Mucosa of descending colon (tissue), 3 donors: ENCODE measurements at places on chromosomes 3 and 15. TPM values are rescaled to one million over a fixed set of nuclear protein-coding genes. Genes with fewer than 3 reads are reported as not detected.

- no peak for DNase-seq
These were observed 50.2 kb upstream of the GMNC start for GRCh38 chr3:190912736-190913135.

DNA sequence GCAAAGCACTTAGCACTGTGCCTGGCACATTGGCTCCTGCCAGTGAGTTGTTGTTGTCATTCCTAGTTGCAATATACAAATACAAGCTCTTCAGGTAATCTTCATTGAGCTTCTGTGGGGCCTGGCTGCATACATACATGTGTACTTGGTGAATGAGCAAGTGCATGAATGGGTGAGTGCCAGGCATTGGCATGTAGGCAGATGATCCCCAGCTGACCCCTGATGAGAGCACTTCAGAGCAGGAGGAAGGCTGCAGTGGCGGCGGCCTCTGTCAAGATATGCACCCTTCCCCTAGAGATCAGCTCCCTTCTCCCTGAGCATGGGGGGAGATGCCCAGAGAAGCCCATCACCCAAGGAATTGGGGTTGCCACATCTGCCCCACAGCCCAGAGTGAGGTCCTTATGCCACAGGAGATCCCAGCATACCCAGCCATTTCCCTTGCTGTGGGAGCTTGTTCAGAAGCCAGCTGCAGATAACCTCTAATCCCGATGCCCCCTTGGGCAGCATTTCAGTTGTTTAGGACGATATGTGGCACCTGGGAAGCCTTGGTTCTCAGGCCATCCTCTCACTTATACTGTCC lies 8.8 kb downstream of the CACNA2D3 start:
- DNase-seq = no peak

DNA sequence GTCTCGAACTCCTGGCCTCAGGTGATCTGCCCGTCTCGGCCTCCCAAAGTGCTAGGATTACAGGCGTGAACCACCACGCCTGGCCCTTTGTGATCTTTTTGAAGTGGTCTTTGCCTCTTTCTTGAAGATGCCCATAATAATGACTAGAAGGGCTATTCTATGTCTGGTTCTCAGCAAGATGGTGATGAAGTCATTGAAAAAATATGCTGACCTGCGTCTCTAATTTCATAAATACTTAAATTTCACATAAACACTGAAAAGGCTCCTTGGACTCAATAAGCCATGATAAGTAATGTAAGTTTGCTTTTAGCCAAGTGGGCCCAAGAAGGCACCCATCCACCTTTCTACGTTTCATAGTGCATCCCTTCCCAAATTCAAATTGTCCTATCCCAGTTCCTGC lies 775 bp upstream of the MAPK6 start:
- DNase-seq = no peak

DNA sequence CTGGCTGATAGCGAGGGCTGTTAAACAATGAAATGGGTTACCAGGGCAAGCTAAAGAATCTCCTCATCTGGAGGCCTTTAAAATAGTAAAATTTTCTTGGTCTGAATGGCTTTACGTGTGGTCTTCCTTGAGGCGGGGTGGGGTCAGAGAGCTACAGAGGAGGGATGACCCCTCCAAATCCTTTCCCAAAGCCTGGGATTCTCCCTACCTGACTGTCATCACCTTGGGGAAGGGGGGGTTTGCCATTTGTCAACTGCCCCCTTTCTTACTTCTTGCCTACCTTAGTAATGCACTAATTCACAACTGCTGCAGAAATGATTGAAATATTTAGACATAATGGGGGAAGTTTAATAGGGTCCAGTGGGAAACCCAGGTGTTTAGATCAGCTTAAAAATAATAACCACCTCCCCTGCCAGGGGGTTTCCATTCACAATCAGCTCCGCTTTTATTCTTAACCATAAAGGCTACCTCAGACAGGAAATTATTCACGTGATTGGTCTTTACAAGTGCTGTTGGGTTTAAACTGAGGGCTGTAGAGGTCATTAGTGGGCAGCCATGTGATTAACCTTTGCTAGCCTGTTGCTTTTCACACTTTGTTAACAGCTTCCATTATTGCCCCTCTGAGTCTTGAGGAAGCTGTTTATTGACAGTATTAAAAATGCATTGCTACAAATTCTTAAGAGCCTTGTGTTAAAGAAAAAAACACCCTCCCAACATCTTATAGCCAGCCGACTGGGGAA lies 276.5 kb upstream of the ATP11B start:
- DNase-seq = no peak

DNA sequence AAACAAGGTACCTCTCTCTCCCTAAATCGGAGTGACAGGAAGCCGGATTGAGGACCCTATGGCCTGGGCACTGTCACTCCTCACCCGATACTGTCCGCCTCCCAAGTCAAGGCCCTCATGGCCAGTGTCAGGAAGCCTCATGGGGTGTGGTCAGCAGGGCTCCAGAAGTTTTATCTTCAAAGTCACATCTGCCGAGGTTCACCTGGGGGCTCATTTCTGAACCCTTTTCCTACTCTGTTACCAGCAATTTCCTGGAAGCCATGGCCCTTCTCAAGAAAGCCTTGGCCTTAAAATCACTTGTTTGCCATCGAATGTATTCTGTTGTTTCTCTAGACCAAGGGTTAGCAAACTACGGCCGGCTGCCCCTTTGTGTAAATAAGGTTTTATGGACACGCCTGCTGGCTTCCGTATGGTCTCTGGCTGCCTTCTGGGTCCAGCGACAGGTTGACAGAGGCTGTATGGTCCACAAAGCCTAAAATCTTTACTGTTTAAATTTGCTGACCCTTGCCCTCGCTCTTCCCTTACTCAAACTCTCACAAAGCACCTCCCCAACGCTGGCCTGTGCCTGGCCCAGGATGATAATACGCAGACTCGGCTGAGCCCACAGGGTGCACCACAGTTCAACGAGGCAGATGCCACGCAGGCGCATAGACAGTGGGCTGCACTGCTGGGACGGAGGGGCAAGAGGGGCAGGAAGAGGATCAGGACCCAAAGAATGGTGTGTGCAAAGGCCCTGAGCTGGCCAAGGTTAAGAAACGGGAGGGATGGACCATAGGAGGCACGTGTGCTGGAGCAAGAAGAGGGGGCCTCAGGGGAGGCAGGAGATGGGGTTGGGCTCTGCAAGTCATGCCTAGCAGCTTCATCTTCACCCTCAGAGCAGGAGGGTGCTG lies 24.7 kb upstream of the DUSP7 start:
- DNase-seq = peak; percentile 24

Gene DPPA4
- total RNA-seq = not detected

Gene TPRG1
- total RNA-seq = 3.2 TPM

Gene LRTM1
- total RNA-seq = not detected
